ENCODE measurements at places on chromosomes 11 and 22.
A peak's percentile ranks its signal among the peaks of the same experiment; 100 is the strongest.

DNA sequence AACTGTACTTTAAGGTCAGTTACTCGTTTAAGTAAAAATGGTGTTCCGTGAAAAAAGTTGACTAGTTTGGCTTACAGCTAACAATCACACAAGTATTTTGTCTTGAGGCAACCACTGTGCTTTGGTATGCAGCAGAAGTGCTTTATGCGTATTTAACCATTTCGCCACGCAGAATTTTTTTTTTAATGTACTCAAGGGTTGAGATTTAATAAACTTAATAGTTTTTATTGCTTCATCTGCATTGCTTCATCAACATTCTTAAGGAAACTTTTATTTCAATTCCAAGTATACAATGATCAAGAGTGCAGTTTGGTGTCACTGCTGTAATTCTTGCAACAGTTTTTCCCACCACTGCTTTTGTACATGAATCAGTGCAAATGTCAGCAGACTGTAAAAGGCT lies 66.4 kb downstream of the ZNRF3 start:
- DNase-seq = no peak

GRCh38 chr22:45429424-45429823 lies 15.9 kb downstream of the RIBC2 start:
- no peak for DNase-seq

DNA sequence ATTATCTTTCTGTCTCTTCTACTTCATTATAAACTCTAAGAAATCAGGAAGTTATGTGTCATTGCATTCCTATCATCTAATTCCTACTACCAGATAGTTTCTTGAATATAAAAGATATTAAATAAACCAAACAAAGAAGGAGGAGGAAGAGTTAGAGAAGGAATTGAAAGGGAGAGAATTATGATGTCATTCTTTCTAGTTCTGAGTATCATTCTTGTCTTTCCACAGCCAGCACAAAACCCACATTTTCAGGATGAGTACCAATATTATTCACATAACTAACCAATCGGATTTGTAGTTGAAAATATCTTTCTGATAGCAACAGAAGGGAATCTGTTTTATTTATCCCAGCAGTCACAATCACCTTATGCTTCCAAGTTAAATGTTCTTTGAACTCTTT lies 13.3 kb downstream of the MS4A13 start:
- DNase-seq = no peak

DNA sequence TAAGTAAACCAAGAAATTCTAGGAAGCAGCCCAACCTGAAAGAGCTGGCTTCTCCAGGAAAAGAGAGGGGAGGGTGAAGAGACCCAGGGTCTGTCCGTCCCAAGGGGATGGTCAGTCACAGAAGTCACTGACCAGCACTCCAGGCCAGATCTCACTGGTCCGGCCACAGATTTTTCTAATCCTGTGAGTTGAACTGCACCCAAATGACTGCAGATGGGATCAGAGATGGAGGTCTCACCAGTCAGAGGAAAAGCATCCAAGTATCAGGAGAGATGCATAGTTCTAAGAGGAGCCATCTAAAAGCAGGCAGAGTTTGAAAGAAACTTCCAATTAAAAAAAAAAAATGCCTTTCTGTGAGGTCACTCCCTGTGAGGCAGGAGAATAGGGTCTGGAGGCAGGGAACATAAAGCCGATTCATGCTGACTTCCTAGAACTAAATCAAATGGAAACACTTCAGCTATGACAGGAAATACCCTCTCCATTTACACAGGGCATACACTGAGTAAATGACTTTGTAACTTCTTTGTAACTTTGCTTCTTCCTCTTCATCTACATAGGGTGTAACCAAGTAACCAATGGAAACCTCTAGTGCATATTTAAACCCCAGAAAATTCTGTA lies 144.5 kb downstream of the CCDC34 start:
- peak; percentile 51 for DNase-seq

GRCh38 chr11:14149683-14150082 lies 187.2 kb downstream of the SPON1 start:
- DNase-seq = no peak

- DNase-seq = no peak
Observed at GRCh38 chr11:16393340-16393739, 37.0 kb upstream of the SOX6 start.

DNA sequence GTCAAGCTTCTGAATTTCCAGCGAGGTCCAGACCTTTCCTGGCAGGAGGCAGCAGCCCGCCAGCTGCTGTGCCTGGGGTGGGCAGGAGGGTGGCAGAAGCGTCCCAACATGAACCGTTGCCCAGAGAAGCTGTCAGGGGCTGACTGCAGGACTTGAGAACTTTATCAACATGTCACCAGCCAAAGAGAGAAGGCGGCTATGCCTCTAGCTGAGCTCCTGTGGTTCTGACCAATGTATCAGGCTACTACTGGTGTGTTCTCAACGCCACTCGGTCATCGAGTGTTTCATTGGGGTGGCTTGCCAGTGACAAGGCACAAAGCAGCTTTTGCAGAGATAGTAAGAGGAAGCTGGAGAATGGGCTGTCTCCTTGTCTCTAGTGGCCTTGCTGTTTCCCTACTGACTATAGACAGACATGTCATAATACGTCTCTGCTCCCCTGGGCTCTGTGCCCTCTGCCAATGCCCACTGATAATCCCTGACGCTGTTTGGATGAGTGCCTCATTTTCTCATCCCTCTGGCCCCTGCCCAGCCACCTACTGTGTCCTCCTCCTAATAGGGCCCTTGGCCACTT lies 17.6 kb upstream of the ASCC2 start:
- DNase-seq = no peak

DNA sequence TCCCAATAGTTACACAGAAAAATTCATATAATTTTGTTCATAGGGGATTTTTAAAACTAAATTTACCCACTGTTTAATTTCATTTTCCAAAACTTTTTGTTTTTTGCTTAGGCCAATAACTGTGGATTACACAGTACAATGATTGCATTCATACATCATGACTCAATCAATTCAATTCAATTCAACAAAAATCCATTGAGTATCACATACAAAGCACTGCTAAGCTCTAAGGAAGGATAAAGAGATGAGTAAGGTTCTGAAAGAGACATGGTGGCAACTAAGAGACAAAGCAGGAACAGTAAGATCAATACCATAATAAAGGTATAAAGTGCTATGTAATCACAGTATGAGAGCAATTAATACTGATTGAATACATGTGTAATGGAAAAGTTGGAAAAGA lies 9.4 kb upstream of the LAYN start:
- DNase-seq = no peak

DNA sequence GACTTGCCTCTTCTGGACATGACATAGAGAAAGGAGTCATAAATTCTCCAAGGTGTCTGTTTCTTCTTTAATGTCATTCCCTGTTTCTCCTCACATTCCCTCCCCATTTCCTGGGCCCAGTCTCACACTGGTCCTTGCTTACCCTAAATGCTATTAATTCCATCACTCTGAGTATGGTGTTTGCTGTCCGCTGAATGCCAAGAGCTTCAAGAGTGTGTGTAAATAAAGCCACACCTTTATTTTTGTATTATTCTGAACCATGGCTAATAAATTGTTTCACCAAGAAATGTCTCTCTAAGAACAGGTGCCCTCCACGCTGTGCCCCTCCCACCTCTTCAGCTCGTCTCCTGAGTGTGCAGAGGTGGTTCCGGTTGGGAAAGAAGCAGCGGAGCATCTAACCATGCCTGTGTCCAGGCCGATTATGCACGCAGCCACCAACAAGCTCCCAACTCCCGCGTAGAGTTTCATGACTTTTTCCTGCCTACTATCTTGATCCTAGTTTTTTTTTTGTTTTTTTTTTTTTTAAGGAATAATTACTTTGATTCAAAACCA lies 8.6 kb downstream of the TMEM121B start:
- DNase-seq = no peak

GRCh38 chr11:104624021-104624420 lies 274.2 kb downstream of the CASP12 start:
- no peak for DNase-seq

- no peak for DNase-seq
Observed at GRCh38 chr11:46846510-46846830, 390 bp upstream of the CKAP5 start.

GRCh38 chr22:25014896-25015755 lies 62.6 kb downstream of the KIAA1671 start:
- DNase-seq = no peak

- no peak for DNase-seq
Observed at GRCh38 chr11:16827139-16827538, 88.7 kb downstream of the C11orf58 start.

DNA sequence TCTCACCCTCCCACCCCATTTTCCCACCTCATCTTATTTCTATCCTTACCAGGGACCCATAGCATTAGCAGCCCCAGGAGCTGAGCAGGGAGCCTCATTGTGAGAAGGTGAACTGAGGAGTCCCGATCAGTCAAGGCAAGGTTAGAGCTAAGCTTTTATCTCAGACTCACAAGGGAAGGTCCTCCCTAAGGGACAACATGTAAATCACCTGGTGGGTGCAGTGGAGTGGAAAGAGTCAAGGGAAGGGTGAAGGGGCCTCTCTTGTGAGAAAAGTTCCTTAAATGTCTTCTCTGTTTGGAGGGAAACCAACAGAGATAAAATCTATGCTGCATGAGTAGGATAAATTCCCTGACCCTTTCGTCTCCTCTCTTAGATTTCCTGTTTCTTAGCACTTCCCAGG lies 85.9 kb downstream of the GAB4 start:
- DNase-seq = peak; percentile 30

GRCh38 chr11:12727563-12728211 lies 53.5 kb downstream of the TEAD1 start:
- no peak for DNase-seq

GRCh38 chr11:87265132-87265531 lies 227.4 kb downstream of the TMEM135 start:
- no peak for DNase-seq

DNA sequence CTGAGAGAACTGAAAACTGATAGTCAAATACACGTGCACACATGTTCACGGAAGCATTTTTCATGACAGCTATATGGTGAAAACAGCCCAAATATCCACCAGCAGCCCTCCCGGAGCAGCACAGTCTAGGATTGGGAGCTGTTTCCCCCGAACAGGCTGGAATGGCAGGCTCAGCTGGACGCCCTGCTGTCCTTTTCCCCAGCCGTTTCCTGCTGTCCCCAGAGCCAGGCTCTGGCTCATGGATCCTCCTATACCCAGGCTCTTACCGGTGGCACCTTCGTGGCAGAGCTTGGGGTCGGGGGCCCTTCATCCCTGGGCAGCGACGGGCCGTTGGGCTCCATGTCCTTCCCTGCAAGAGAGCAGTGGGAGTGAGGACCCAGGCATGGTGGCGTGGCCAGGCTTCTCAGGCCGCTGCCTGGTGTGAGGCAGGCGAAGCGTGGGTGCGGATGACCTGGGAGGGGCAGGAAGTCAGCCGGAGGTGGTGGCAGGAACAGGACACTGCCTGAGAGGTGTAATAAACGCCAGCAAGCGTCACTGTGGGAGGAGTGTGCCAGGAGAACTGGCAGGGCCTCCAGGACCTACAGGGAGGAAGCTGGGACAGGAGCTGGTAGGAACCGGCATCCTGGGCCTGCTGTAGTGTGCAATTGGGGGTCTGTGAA lies 38.8 kb downstream of the OSBPL5 start:
- no peak for DNase-seq

DNA sequence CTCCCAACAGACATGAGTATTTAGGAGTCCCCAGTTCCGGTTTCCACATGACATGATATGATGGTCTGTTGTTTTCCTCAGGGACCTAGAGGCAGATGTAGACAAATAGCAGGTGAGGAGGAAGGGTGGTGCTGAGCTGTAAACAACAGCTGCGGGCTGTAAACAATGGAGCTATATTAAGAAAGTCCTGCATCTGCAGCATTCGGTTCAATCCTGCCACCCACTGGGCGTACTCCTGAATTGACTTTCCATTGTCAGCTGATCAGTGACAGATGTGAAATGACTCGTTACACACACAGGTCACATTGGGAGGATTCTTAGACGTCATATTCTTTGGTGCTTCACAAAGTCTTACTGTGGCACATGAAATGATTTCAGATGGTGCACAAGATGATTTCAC lies 26.8 kb upstream of the RAG1 start:
- DNase-seq = peak; percentile 70

DNA sequence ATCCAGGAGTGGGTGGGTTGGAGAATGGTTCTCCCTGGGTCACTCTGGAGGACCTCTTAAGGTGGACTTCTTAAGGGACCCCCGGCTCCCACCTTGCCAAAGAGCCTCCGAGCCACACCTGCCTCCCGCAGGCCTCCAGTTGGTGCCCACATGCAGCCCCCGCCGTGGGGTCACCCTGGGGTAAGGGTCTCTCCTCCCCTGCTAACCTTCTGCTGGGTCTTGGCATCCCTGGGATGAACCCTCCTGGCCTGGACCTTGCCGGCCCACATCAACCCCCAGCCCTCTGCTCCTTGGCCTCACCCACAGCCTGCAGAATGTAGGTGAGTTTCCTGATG lies 12.5 kb upstream of the MUC6 start:
- DNase-seq = no peak

DNA sequence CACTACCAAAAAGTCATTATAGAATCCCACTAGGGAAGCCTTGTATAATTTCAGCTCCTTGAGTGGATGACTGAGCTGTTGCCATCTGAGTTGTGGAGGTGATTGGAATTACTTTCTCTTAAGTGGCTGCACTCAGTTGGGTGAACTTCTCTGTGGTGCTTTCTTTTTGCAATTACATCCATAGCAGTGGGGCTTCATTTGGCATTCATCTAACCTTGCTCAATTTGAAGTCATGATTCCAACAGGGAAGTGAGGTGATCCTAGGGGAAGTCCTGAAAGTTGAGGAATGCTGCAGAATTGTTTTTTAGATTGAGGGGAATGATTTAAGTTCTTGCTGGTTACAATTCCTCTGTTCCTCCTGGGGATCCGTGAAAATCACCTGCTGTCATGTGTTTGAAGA lies 39.6 kb downstream of the ARHGAP42 start:
- DNase-seq = peak; percentile 64

- DNase-seq = peak; percentile 14
Observed at GRCh38 chr11:6194065-6194581, 4.9 kb upstream of the OR52W1 start.

GRCh38 chr11:72160319-72160718 lies 24.8 kb downstream of the FOLR3 start:
- DNase-seq = no peak

GRCh38 chr11:129766898-129767604 lies 48.6 kb upstream of the TMEM45B start:
- DNase-seq = peak; percentile 65

- DNase-seq = no peak
Observed at GRCh38 chr11:64923151-64923661, 1.3 kb upstream of the PPP2R5B start.

DNA sequence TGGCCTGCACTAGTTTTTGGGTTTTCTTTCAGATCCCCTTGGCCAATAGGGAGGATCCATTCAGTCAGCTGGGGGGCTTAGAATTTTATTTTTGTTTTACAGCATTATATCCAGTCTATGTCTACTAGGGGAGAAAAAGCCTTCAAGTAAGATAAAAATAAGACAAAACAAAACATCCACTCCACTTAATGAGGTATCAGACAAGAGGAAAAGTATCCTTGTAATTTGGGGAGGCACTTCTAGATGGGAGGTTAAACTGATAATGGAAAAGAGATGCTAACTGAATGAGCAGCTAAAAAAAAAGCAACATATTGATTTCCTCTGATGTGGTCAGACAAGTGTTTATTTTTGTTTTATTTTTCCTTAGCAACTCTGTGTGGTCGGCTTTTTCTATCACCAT lies 278.0 kb upstream of the ANO3 start:
- no peak for DNase-seq

DNA sequence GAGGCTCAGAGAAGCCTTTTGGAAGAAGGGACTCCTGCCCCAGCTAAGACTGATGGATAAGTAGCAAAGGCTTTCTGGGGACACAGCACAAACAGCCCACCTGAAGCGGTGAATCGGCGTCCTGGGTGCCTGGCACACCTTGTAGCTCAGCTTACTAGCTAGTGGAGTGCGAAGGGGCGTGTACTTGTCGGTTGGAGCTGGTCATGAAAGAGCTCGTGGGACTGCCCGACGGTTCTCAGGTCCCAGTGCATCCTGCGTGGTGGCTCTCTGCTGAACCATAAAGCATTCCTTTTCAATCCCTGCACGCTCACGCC lies 690 bp upstream of the UVRAG start:
- no peak for DNase-seq

Data from mesendoderm (in vitro differentiated cells).